ENCODE measurements at places on chromosomes 11 and 22.

DNA sequence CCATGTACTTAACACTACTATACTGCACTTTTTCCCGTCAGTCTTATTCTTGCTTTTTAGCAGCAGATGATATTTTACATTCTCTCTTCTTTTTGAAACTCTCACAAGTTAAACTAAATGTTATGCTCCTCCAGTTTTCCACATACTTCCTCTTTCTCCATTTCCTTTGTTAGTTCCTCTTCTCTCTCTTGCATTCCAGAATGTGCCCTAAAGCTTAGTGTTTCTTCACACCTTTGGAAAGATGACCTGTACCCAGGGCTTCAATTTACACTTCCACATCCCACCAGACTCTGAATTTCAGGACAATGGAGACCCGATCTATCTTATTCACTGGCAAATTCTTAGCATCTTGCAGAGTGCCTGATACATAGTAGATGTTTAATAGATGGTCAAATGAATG lies 51.8 kb downstream of the APIP start:
- DNase-seq: no peak

DNA sequence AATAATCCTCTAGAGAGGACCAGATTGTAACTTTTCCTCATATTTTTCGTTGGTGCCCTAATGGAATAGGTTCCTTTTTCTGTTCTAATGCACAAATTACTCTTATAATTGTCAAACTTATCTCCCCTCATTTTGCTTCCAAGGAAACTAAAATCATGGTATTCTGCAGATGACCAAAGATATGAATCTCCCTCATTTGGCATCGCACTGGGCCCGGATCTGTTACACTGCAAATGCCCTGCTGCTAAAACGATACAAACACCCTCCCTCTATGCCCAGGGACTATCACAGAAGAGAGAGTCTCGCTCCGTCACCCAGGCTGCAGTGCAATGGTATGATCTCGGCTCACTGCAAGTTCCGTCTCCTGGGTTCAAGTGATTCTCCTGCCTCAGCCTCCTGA lies 7.6 kb downstream of the KLHDC7B start:
- no peak for DNase-seq

GRCh38 chr22:32911503-32911902 lies 110.0 kb downstream of the TIMP3 start:
- DNase-seq: no peak

- DNase-seq: no peak
These were observed 764.8 kb upstream of the FAT3 start for GRCh38 chr11:91459840-91460239.

DNA sequence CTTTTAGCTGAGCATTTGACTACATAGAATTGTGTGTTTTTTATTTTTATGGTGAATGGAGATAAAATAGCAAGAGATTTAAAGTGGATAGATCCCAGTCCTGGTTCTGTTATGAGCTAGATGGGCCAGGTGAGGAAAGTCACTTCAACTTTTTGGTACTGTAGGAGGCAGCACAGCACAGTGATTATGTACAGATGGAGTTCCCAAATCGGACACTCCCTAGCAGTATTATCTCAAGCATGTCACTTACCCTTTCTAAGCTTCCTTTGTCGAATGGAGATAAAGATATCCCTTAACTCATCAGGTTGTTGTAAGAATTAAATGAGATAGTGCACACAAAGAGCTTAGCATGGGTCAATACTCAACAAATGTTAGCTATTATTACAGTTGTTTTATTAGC lies 5.3 kb downstream of the EXPH5 start:
- no peak for DNase-seq

GRCh38 chr22:36221799-36222751 lies 17.3 kb downstream of the APOL2 start:
- no peak for DNase-seq

GRCh38 chr11:128467610-128468041 lies 119.7 kb downstream of the ETS1 start:
- DNase-seq: peak; percentile 80

DNA sequence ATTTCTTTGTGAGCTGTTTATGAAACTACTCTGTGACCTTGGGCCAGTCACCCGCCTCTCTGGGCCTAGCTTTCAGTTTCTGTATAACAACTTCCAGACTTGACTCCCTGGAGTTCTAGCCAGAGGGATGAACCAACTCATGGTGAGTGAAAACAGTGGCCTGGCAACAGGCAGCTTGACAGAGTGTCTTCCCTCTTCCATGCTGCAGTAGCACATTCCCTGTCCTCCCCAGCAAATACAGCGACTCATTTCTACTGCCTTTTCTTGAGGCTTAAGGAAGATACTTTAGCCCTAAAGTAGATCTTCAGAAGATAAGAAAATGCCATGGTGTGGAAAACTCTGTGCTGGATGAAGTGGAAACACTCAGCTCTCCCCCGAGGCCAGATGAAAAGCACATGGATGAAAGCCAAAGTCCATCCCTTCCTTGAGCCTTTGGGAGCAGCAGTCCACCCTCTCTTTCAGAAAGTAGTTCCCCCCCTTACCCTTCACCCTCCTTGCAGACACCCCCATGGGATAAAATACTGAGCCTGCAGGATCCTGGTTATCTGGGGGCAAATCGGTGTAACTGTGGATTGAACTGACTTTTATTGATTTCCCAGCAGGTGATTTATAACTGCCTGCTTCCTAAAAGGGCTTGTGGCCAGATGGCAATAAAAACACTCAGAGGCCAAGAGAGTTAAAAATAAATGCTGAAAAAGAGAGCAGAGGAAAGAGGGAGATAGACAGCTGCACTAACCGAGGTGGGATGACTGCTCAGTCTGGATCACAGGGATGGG lies 24.1 kb downstream of the IRAG1 start:
- no peak for DNase-seq

GRCh38 chr11:117597071-117597470 lies 199.9 kb downstream of the DSCAML1 start:
- no peak for DNase-seq

GRCh38 chr22:26481112-26481693 lies 2.4 kb downstream of the HPS4 start:
- no peak for DNase-seq

GRCh38 chr11:117256573-117256972 lies 24.1 kb downstream of the RNF214 start:
- no peak for DNase-seq

DNA sequence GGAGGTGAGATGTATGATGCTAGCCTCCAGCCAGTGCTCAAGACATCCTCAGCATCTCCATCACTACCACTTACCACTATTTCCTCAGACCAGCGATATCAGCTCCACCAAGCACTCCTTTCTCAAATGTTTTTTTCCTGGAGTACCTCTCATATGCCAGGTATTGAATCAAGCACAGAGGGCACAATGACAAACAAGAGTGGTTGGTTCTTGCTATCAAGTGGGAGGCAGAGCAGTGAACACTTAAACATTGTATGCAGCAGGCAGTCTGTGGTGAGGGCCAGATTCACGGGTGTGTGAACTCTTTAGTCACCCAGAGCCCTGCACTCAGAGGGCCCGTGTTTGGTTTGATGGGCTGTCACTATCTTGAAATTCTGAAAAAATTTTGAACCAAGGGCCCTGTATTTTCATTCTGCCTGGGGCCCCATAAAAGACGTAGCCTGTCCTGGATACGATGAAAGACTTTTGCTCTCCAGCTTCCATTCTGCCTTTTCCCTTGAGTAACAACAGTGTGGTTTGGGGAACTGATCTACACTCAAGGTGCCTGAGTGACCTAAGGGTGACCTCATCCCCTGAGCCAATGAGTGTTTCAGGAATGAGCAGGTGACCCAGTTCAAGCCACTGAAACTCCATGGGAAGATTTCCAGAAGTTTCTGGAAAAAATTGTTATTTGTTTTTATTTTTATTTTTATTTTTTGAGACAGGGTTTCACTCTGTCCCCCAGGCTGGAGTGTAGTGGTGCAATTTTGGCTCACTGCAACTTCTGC lies 348.4 kb upstream of the NARS2 start:
- DNase-seq: no peak

- DNase-seq: peak; percentile 89
These were observed 9.7 kb downstream of the PDGFB start for GRCh38 chr22:39234867-39235687.

- no peak for DNase-seq
These were observed 2.2 kb downstream of the RFPL2 start for GRCh38 chr22:32202539-32203180.

DNA sequence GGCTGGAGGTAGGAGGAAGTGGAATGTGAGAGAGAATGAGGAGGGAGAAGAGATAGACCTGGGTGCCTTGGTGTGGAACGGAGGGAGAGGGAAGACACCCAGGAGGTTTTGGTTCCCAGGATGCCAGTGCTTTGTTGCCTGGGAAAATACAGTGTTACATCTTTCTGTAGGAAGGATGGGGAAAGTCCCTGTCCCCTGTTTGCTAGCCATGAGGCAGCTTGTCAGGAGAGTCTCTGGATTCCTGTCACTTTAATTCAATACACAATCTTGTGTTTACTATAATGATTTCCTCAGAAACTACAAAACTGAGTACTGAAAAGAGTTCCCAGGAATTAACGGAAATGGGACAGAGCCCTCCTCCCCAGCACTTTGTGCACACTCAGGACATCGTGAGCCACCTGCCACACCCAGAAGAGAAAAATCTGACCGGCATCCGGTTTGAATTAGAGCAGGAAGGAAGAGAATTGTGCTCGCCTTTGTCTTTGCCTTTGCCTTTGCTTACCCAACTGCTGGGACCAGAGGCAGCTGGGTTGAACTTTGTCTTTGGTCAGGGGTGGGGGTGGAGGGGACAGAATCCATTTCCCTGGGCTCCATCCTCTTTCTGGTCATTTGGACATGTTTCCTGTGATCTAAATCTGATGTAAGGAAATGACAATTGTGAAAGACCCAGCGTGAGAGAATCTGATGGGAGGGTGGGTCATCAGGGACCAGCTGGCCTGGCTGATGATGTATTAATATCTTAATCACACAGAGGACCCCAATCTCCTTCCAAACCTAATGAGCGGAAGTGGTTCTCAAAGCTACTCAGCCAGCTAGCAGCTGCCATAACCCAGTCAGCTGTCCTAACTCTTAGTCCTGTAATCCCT lies 1.3 kb upstream of the LIMK2 start:
- no peak for DNase-seq

GRCh38 chr22:41517172-41518047 lies 26.9 kb downstream of the POLR3H start:
- peak; percentile 87 for DNase-seq

DNA sequence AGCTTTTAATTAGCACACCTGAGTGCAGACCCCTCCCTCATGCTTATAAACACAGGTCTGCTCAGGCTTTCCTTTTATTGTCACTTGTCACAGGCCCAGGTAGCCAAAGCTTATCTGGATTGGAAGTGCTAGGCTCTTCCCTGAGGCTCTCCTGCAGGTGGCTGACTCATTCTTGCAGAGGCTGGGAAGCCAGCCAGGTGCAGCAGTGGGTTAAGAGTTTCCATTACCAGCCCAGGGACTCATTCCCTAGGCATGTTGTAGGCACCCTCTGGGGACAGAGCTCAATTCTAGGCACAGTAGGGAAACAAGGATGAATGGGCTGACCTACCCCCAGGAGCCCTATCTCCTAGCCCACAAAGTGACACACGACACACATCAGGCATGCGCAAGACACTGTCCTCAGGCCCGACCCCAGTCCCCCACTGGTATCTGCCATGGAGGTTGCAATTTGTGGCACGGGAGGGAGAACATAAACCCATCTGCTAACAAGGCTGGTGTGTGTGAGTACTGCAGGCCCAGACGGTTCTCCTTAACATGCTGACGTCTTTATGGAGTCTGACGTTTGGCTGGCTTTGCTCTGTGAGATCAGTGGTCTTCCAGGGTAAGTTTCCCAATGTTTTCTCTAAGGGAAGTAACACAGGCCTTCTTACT lies 94.2 kb downstream of the ABTB2 start:
- no peak for DNase-seq

- peak; percentile 69 for DNase-seq
These were observed 41.2 kb upstream of the GRAMD4 start for GRCh38 chr22:46578824-46579561.

DNA sequence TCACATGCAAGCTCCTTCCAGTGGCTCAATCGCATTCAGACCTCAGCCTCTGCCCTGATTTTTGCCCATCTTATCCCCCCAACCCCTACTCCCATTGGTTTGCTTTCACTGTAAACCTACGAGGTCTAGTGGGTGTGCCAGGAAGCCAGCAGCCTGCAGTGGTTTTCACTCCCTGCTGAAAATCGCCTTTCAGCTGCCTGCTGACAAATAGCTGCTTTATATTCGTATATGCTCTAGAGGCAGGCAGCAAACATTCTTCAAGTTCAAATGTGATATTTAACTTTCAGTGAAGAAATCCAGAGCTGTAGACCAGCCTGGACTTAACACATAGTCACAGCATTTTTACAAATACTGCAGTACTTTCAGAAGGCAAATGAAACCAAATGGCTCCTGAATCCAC lies 92.8 kb upstream of the APOA1 start:
- DNase-seq: no peak

- no peak for DNase-seq
These were observed 33.1 kb downstream of the C11orf58 start for GRCh38 chr11:16771350-16772140.

- DNase-seq: no peak
These were observed 93.4 kb downstream of the WT1 start for GRCh38 chr11:32341620-32342613.

DNA sequence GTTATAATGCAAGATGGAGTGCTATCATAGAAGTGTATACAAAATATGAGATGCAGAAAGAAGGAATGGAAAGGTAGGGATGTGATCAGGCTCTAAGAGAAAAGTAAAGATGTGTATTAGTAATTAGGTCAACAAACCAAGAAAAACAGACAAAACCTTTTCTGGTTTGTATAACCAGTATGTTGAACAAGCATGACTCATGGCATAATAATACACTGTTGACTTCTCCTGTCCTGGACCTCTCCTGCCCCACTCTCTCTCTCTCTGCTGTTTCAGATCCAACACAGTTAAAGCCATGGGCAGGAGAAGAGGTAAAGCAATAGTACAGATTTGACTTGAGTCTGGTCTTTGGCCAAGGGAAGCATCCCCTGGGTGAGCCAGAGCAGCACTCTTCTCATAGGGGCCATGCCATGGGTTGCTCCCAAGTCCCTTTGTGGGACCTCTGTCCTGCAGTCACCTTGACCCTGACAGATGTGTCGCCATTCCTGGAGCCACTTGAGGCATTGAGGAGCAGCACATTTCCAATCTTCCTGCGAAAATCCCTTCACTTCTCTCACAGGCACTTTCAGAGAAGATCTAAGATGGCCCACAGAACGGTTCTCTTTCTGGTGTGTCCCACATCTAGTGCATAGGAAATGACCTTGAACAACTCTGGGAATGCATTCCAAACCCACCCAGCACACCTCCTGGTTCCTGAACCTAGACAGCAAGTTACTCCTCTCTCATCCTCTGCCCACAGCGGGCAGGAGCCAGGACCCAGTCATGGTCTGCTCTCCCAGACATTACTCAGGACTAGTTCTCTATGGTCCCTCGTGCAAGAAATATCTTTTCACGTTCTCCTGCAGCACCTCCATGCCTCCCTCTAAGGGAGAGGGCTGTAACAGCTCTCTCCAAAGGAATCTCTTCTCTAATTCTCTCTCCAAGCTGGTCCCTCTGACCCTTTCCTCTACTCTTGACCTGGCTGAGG lies 58.2 kb upstream of the PRSS23 start:
- DNase-seq: no peak

GRCh38 chr11:112167145-112167544 lies at the start of gene TEX12:
Gene TEX12 (plus strand): TSS chr11:112167372. CDS start chr11:112169269, 1,897 bp downstream.
- DNase-seq: no peak

- DNase-seq: no peak
These were observed 27.6 kb upstream of the APLP2 start for GRCh38 chr11:130042093-130042591.
